Karpas-422 (cell line): ENCODE measurements at places on chromosomes 1 and 21.

GRCh38 chr1:238778113-238778512, 608.3 kb upstream of the CHRM3 start:
- no peak overlapping the region for H3K27ac ChIP-seq
- no peaks in the 10 kb centered on the region for H3K36me3 ChIP-seq
- no peak overlapping the region for H3K4me3 ChIP-seq
- H3K4me1 ChIP-seq = no peaks in the 10 kb centered on the region
- no peak for DNase-seq
- no peaks in the 10 kb centered on the region for H3K27me3 ChIP-seq

GRCh38 chr1:118225471-118225870, 40.4 kb upstream of the SPAG17 start:
- H3K36me3 ChIP-seq = no peaks in the 10 kb centered on the region
- H3K4me1 ChIP-seq = no peaks in the 10 kb centered on the region
- H3K4me3 ChIP-seq = no peak overlapping the region
- H3K27ac ChIP-seq = no peak overlapping the region

DNA sequence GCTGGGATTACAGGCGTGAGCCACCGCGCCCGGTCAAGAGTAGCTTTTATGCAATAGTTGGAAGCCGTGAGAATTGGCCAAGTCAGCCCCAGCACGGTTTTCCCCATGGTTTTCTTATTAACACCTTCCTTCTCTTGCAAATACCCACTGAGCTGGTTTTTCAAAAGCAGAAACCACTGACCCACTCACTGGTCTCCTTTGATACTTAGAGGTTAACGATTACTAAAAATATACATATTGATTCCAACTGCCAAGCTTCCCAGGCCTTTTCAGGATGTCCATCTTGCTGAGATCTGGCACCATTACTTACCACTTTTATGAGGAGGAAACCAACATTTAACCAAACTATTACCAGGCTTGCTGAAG, 25.9 kb upstream of the TARDBP start:
- no peak overlapping the region for H3K4me3 ChIP-seq
- H3K27me3 ChIP-seq = no peaks in the 10 kb centered on the region
- no peak for DNase-seq
- no peak overlapping the region for H3K27ac ChIP-seq
- no peaks in the 10 kb centered on the region for H3K36me3 ChIP-seq

GRCh38 chr1:70194601-70195000, 10.8 kb downstream of the LRRC40 start:
- no peaks in the 10 kb centered on the region for H3K27me3 ChIP-seq
- no peaks in the 10 kb centered on the region; the same call in 1 of the 2 replicates for H3K36me3 ChIP-seq
- 0 out of 2 replicates have a peak, but pooled peaks cover 4% of the 10 kb centered on the region for H3K4me1 ChIP-seq

GRCh38 chr1:59742526-59742925, 72.2 kb upstream of the HOOK1 start:
- no peaks in the 10 kb centered on the region for H3K27me3 ChIP-seq
- H3K4me1 ChIP-seq = no peaks in the 10 kb centered on the region
- no peak for DNase-seq
- no peak overlapping the region for H3K27ac ChIP-seq
